ENCODE measurements at places on chromosomes 1 and 21.
A peak's percentile ranks its signal among the peaks of the same experiment; 100 is the strongest.

DNA sequence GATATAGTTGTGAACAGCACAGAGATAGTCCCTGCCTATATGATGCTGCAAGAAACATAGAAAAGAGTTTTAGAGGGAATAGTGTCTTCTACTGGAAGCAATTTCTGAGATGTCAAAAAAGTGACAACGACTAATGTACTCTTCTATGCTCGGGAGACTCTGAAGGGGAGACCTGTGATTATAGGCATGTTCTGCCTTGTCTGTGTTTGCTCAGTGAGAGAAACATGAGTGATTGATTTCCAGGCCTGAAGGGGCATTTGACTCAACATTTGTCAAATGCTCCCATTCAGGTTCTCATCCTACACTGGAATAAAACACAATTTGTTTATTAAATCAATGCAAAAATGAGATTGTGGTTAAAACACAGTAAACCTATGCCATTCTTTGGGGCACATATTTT, 131.8 kb downstream of the CTH start:
- no peak for DNase-seq

DNA sequence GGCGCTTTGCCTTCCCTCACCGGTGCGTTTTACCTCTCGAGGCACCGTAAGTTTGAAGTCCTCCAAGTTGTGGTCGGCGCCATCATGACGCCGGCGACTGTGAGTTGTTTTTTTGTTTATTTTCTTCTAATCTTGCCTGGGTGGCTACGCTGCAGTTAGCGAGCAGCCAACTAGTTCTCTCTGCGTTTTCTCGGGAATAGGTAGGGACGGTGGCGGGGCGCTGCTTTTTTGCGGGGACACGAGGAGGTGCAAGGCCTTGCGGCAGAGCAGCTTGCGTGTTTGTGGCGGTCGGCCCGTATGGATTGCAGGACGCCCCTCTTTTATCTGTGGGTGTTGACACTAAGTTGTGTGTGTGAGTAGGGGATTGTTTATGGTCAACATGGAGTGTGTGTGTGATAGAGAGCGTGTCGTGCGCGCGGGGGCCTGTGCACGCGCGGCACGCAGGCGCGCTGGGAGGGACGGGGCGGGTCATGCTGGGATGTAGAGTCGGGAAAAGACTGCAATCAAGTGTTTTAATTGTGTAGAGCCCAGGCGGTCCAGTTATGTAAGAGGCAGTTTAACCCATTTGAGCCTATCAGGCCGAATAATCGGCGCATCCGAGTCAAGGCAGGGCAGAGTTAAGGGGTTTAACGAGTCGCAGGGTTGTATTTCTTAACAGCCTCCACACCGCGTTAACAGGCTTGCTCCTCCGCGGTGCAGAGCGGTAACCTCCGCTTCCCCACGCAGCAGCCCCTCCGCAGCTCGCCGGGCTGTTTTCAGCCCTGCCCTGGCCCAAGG, 1.2 kb upstream of the NEGR1 start:
- no peak for DNase-seq

- no peak for DNase-seq
Measured at GRCh38 chr1:193181985-193182384, 4.4 kb downstream of the B3GALT2 start.

DNA sequence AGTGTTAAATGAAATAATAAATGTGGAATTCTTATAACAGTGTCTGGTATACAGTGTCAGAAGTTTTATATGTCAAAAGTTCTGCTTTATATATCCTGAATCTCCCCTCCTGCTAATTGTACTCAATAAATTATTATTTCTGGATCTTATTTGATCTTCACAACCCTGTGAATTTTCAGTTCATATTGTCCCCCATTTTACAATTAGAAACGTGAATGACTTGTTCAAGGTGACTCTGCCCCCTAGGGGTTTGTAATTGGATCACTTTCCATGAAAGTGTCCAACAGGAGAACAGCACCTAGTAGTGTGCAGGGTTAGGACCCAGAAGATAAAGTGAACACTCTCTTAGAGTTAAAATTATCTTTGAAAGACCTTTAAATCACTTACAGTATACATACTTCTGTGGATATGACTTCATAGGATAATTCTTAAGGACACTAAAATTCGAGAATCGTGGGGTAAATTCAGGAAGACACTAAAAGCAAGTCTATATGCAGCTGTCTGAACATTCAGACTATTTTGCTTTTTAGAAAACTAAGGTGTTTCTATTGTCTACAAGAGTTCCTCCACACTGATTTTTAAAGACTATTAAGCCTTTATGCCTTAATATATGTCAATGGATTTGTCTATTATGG, 4.5 kb upstream of the DDR2 start:
- no peak for DNase-seq

- no peak for DNase-seq
Measured at GRCh38 chr1:178713259-178713658, 11.8 kb upstream of the RALGPS2 start.

GRCh38 chr1:30044656-30045144, 678.7 kb downstream of the MATN1 start:
- no peak for DNase-seq

- DNase-seq, result no peak
Measured at GRCh38 chr21:36330904-36331303, 10.9 kb downstream of the MORC3 start.

GRCh38 chr21:44006017-44006619, 6.0 kb upstream of the TRAPPC10 start:
- DNase-seq, result no peak

DNA sequence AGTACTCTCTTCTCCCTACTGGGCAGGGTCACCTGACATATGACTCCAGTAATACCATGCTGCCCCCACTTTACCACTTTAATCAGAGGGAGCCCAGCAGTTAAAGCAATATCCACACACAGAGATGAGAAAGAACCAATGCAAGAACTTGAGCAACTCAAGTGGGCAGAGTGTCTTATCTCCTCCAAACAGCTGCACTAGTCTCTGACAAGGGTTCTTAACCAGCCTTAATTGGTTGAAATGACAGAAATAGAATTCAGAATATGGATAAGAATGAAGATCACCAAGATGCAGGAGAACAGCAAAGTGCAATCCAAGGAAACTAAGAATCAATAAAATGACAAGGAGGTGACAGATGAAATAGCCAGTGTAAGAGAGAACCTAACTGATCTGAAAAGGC, 91.0 kb downstream of the KCNT2 start:
- DNase-seq, result no peak

GRCh38 chr1:33393524-33393923, 37.4 kb downstream of the PHC2 start:
- DNase-seq, result no peak

DNA sequence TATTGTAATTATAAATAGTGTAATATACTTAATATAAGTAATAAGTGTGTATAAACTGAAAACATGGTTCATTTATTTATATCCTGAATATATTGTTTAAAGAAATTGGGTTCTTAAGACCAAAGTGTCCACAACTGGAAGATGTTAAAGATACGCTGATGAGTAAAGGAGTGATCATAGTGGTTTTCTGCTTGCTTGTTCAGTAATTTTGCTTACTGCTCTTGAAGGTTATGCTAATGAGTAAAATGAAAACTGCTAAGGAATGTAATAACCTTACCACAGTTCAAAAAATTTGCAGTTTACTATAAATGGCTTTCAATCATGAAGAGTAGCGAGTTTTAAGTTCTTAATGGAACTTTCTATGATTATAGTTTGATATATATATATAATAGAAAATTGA, 22.0 kb downstream of the DONSON start:
- DNase-seq, result no peak

DNA sequence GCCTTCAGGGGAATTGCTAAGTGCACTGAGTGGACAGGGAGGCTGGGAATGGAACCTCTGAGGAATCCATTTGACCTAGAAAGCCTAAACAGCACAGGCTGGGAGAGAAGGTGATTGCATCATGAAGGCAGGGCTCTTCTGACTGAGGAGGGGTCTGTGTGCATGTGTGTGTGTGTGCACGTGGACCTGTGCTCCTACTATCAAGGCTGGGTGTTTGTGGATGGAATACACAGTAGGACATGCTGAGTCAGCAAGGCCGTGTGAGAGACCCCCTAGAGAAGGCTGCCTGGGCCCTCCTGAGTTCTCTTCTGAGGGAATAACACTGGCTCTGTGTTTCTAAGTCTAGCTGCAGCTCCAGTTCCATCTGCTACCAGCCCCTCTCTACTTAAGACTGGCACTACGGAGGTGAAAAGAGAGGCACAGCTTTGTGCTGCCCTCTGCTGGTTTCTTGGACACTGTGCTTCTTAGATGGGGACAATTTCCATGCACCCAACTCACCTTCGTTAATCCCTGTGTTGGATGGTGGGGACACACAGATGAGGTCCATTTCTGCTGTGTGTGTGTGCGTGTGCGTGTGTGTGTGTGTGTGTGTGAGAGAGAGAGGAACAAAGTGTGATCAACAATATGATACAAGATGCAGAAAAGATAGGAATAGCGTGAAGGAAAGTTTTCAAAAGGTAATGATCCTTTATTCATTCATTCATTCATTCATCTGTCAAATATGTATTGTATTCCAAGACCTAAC, 6.2 kb upstream of the EFCAB14 start:
- peak; percentile 38 for DNase-seq

GRCh38 chr21:36695671-36696389, 3.1 kb upstream of the SIM2 start:
- DNase-seq, result no peak

- no peak for DNase-seq
Measured at GRCh38 chr1:25644962-25645361, 28.4 kb downstream of the MAN1C1 start.

- DNase-seq, result no peak
Measured at GRCh38 chr1:119007670-119008482, 19.7 kb upstream of the TBX15 start.

- DNase-seq, result no peak
Measured at GRCh38 chr1:18234790-18235242, 127.2 kb downstream of the IGSF21 start.

All from activated CD8-positive, alpha-beta memory T cell treated with anti-CD3 and anti-CD28 coated beads for 1 hour (primary cell).